ENCODE measurements at places on chromosomes 11 and 22.

GRCh38 chr22:24285245-24285644 lies 14.6 kb downstream of the SPECC1L start:
- no peak for DNase-seq

GRCh38 chr11:65958774-65959420 lies 2.6 kb upstream of the SART1 start:
- DNase-seq = no peak

GRCh38 chr22:47032956-47033647 lies 270.7 kb downstream of the TBC1D22A start:
- no peak for DNase-seq

GRCh38 chr11:15969281-15969680 lies 387.1 kb downstream of the SOX6 start:
- no peak for DNase-seq

- no peak for DNase-seq
These were observed 57.2 kb downstream of the SBF2 start for GRCh38 chr11:10236840-10237239.

DNA sequence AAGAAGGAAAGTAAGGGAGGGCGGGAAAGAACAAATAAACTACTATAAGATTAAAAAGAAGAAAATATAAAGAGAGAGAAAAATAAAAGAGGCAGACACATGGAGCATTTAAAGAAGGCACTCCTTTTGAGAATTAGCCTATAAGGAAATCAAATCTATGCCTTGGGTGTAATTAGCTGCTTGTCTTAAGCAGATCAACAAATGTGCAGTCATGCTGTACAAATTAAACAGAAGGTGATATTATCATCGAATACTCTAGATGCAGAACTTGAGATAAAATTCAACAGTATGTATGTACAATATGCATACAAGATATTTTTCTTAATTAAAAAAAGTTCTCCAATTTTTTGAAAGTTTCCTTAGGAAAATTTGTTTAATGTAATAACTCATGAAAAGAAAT lies 623.0 kb upstream of the CHORDC1 start:
- no peak for DNase-seq

GRCh38 chr11:129598378-129598777 lies 217.3 kb upstream of the TMEM45B start:
- no peak for DNase-seq

DNA sequence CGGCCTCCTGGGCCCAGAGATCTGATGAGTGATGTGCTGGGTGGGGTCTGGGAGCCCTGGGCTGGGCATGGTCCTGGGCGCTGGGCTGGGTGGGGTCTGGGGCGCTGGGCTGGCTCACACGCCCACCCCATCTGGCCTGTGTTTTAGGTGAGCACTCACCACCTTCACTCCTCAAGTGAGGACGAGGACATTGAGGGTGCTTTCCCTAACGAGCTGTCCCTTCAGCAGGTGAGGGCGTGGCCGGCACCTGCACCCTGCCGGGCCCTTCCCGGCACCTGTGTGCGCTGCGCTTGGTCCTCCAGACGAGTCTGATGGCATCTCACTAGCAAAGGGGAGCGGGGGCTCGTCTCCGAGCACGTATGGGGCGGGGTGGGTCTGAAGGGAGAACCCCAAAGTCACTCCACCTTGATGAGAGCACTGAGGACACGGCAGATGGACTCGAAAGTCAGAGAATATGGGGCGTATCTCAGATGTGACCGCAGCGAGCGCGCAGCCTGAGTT lies 37.9 kb downstream of the SBF1 start:
- no peak for DNase-seq

GRCh38 chr11:128039140-128040021 lies 548.0 kb downstream of the ETS1 start:
- no peak for DNase-seq

DNA sequence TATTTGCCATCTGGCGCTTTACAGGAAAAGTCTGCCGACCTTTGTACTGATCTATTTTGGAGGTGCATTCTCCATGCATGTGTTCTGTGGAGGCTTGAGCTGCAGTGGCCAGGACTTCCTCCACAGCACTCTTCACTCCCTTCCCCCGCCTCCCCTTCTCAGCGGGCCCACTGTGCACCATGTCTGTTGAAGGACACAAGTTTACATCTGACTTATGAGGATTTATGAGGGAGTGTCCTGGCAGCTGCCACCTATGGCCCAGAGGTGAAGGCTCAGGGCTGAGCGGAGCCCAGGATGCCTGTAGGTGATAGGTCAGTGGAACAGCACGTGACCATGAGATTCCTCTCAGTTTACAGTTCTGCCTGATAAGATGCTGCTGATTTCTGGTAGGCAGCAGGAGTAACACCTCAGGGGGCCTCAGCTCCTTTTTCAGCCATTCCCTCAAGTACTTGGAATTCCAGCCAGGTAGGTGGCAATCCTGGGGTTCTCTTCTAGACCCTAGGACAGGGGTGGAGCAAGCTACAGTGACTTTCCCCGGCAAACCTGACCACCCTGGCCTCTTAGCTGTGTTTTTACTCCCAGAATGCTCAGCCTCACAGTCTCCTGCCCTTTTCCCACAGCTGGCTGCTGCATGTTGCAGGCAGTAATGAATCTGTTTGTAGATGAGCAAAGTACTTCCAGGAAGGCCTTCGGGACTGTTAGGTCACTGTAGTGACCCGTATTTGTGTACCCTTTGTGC lies 59.9 kb downstream of the PPFIBP2 start:
- no peak for DNase-seq

- no peak for DNase-seq
These were observed 149.1 kb upstream of the E2F8 start for GRCh38 chr11:19389787-19390303.

- no peak for DNase-seq
These were observed 88.5 kb downstream of the TRIM44 start for GRCh38 chr11:35750981-35751663.

- no peak for DNase-seq
These were observed 655.9 kb upstream of the TENM4 start for GRCh38 chr11:80096736-80097135.

DNA sequence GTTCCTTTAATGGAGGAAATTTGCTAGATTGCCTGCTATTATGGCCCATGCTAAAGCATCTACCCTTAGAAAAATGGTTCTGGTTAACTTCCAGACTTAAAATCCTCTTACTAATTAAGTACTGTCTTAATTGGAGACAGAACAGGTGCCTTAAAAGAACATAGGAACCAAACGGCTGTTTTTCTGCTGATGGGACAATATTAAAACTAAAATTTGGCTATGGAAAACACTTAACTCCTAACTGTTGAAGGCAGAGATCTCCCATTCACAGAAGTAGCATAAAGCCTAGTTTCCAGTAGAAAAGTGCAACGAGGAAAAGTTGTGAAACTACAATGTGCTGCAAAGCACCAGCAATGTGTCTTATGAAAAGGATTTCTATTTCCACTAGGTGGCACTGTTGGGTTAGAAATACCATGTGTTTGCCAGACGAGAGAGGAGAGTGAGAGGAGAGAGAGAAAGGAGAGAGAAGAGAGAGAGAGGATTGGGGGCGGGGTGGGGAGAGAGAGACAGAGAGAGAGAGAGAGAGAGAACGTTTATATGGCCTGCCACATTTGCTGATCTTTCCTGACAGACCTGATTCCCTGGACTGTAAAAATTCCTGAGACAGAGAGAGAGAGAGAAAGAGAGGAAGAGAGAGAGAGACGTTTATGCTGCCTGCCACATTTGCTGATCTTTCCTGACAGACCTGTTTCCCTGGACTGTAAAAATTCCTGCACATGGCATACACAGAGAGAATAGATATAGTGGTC lies 51.5 kb downstream of the FAM181B start:
- no peak for DNase-seq

- no peak for DNase-seq
These were observed 2.2 kb downstream of the TANGO2 start for GRCh38 chr22:20022978-20023613.

- DNase-seq = no peak
These were observed 367.4 kb upstream of the FAT3 start for GRCh38 chr11:91857179-91857578.

- no peak for DNase-seq
These were observed 17.6 kb downstream of the F2 start for GRCh38 chr11:46736615-46737014.

- DNase-seq = no peak
These were observed 55.1 kb downstream of the MTMR3 start for GRCh38 chr22:29937940-29938693.
